IMR-90 (cell line): ENCODE measurements at places on chromosomes 5 and 9. TPM values are rescaled to one million over a fixed set of nuclear protein-coding genes. Genes with fewer than 3 reads are reported as not detected.

Gene ADAMTS2
- polyA plus RNA-seq, result 58.8 and 68.2 TPM in 2 replicates

Gene MEF2C
- polyA plus RNA-seq, result 1.4 and 1.5 TPM in 2 replicates

Gene LIX1
- polyA plus RNA-seq, result not detected in 2 replicates

Gene ARSK
- polyA plus RNA-seq, result 13.8 and 15.1 TPM in 2 replicates

Gene NXNL2
- 6.4 and 9.1 TPM in 2 replicates for polyA plus RNA-seq

Gene DNLZ
- polyA plus RNA-seq, result 11.4 and 20.3 TPM in 2 replicates

Gene PCA3
- polyA plus RNA-seq, result not detected in 2 replicates

GRCh38 chr9:2526071-2526828, 95.3 kb upstream of the VLDLR start:
- no peak overlapping the region for H3K27ac ChIP-seq
- H3K36me3 ChIP-seq, result peaks cover 2% of the 10 kb centered on the region; the same call in 1 of the 2 replicates
- H3K27me3 ChIP-seq, result no peaks in the 10 kb centered on the region
- H3K4me3 ChIP-seq, result no peak overlapping the region
- no peaks in the 10 kb centered on the region for H3K4me1 ChIP-seq

DNA sequence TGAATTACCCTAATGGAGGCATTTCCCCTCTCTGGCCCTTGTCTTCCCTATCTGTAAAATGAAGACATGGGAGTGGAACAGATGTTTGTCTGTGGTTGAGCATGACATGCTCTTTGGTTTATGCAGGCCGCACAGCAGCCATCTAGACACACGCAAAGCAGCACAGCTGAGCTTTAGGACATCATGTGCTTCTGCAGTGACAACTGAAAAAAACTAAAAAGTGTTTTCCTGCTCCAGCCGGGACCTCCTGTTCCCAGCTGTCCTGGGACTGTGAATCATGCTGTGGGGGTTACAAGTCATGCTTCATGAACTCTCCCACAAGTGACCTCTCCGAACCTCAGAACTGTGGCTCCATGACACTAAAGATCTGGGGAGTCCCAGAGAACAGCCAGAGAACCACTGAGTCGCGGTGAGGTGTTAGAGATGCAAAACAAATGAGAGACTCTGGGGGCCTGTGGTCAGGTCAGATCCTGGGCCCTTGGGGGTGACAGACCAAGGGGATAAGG, 1.7 kb downstream of the SMIM3 start:
- peak overlapping the region; percentile 79 for H3K4me3 ChIP-seq
- DNase-seq, result peak; percentile 79
- H3K27me3 ChIP-seq, result no peaks in the 10 kb centered on the region
- H3K36me3 ChIP-seq, result no peaks in the 10 kb centered on the region
- peak overlapping the region; percentile 88 for H3K27ac ChIP-seq

DNA sequence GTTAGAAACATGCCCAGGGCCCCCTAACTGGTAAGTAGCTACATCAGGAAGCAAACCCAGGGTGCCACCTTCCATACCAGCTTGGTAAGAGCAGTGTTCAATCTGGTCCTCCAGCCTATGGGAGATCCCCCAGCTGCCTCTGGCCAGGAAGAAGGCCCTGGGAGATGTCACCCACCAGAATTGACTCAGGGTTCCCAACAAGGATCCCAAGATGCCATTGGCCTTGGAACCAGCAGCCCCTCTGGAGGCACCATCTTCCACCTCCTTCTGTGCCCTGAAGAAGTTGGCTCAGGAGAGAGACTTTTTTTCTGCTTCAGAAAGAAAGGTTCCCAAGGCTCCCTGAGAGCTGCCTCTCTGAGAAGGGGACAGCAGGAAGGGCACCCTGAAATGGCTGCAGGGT, 56.6 kb upstream of the IL17B start:
- H3K4me3 ChIP-seq, result no peak overlapping the region
- DNase-seq, result no peak
- peaks cover 8% of the 10 kb centered on the region; the same call in 1 of the 2 replicates for H3K4me1 ChIP-seq
- H3K27me3 ChIP-seq, result no peaks in the 10 kb centered on the region

- no peak for DNase-seq
- no peaks in the 10 kb centered on the region for H3K36me3 ChIP-seq
- H3K27ac ChIP-seq, result no peak overlapping the region
- H3K27me3 ChIP-seq, result no peaks in the 10 kb centered on the region
- no peak overlapping the region for H3K4me3 ChIP-seq
- H3K4me1 ChIP-seq, result no peaks in the 10 kb centered on the region
These were observed 353.9 kb upstream of the GRAMD2B start for GRCh38 chr5:126069329-126069728.

DNA sequence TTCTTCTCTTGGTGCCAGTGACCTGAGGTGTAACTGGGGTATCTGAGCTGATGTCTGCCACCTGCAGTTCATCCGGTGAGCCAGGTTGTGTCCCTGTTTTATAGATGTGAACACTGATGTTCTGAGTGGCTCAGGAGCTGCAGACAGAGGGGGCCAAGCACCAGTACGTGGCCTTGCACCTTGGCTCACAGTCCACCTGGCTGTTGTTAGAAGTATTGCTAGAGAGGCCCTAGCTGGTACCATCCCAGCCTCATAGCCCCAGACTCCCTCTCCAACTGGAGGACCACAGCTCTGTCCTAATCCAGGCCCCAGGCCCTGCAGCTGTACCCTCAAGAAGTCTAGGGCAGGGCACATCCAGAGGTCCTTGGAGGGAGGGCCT, 16.2 kb downstream of the PHF2 start:
- no peak overlapping the region for H3K27ac ChIP-seq
- no peak overlapping the region for H3K4me3 ChIP-seq
- DNase-seq, result no peak
- peaks cover 6% of the 10 kb centered on the region for H3K4me1 ChIP-seq
- no peaks in the 10 kb centered on the region for H3K36me3 ChIP-seq
- H3K27me3 ChIP-seq, result no peaks in the 10 kb centered on the region

DNA sequence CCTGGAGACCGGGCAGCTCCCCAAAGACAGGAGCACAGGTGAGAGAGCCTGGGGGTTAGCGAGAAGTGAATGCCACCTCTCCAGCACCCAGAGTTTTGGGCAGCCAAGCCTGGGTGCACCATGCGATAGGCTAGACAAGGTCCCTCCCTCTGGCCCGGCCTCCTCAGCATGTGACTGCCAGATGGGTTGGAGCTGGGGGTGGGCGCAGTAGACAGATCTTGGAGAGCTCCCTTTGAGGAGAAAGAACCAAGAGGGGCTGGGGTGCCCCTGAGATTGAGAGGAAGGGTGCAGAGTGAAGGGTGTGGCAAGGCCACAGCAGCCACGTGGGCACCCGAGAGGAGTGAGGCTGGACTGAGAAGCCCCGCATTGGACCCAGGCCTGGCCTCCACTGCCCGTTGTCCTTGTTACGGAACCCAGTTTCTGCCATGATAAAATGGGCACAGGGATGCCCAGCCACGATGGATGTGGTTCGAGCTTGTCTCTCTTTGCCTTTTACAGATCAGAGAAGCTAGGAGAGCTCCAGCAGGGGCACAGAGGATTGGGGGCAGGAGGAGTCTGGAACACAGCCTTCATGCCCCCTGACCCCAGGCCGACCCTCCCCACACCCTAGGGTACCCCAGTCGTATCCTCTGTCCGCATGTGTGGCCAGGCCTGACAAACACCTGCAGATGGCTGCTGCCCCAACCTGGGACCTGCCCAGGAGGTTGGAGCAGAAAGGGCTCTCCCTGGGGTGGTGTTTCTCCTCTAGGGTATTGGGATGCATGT, 1.4 kb downstream of the TMEM141 start:
- no peak for DNase-seq
- peaks cover 2% of the 10 kb centered on the region; the same call in 1 of the 2 replicates for H3K27me3 ChIP-seq
- peaks cover 8% of the 10 kb centered on the region for H3K4me1 ChIP-seq

GRCh38 chr5:149549461-149550267, 1.6 kb downstream of the CSNK1A1 start:
- peaks cover 36% of the 10 kb centered on the region for H3K36me3 ChIP-seq
- peak; percentile 66 for DNase-seq
- H3K4me1 ChIP-seq, result peaks cover 3% of the 10 kb centered on the region
- peak overlapping the region; percentile 100 for H3K27ac ChIP-seq

DNA sequence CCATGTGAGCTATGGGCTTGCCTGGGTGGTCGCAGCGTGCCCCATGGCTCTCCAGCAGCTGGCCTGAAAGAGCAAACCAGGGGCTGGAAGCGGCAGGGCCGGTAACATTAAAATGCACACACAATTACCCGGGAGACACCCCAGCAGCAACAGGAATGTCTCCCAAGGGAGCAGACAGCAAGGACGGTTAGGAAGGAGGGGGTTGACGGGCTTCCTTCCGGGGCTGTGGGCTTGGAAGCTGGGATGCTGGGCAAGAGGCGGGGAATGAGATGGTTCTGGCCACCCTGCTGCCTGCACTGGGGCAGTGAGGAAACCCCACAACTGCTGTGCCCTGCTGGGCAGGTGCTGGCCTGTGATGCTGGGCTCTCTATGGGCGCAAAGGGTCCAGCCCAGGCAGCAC, 71.8 kb upstream of the ADAMTS2 start:
- H3K4me3 ChIP-seq, result no peak overlapping the region
- H3K27ac ChIP-seq, result no peak overlapping the region
- H3K36me3 ChIP-seq, result no peaks in the 10 kb centered on the region
- H3K27me3 ChIP-seq, result peaks cover 15% of the 10 kb centered on the region

- H3K4me1 ChIP-seq, result no peaks in the 10 kb centered on the region
- H3K4me3 ChIP-seq, result no peak overlapping the region
- H3K27ac ChIP-seq, result no peak overlapping the region
- peaks cover 21% of the 10 kb centered on the region for H3K27me3 ChIP-seq
These were observed 69.3 kb downstream of the HSPA4 start for GRCh38 chr5:133121080-133121479.

DNA sequence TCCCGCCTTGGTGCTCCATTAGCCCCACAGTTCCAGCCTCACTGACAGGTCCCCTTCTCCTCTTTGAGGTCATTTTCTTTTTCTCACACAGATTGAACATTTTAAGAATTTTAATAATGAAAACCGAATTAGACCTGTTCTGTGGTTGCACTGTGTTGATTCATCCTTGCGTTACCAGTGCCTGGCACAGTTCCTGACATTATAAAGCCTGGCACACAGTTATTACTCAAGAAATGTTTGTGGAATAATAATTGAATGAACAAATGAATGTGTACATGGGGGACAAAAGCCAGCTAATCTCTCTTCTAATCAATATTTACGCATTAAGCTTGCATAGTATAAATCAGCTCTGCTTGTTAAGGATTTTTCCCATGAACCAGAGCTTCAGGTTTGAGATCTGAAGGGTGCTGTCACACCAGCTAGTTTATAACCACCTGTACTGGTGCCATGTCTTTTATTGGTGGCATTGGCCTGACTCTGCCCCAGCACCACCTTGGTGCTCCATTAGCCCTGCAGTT, 80.0 kb downstream of the SV2C start:
- H3K36me3 ChIP-seq, result no peaks in the 10 kb centered on the region
- H3K27ac ChIP-seq, result no peak overlapping the region
- DNase-seq, result no peak
- H3K27me3 ChIP-seq, result no peaks in the 10 kb centered on the region

DNA sequence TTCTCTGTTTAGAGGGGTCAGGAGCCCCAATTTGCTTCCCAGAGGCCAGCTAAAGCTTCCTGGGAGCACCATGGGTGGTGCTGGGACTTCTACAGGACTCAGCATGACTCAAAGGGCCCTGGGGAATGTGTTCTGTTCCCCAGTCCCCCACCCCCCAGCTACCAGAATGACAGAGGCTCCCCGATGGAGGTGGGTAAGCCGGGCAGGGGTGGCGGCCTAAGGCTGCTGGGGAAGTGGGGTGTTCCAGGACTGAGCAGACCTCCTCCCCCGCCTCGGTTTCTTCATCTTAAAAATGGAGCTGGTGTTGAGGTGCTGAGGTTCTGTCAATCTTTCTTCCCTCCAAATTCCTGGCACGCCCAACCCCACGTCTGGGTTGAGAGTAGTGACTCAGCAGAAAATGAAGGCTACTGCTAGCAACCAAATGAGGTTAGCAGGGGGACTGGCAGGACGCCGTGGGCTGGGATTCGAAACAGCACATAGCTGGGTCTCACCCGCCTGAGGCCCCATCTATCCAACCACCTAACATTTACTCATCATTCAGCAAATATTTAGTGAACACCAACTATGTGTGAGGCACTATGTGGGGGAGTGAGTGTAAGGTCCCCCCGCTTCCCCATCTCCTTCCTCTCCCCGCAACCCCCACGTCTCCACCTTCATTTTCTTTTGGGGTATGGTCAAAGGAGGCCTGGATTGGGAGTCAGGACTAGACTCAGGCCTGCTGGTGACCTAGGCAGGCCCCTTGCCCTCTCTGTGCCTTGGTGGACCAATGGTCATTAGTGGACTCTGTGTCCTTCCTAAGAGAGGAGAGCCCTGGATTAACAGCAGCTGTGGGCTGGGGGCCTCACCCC, 50.2 kb downstream of the C9orf50 start:
- DNase-seq, result peak; percentile 90
- H3K36me3 ChIP-seq, result no peaks in the 10 kb centered on the region
- peaks cover 35% of the 10 kb centered on the region for H3K4me1 ChIP-seq
- no peaks in the 10 kb centered on the region for H3K27me3 ChIP-seq

- DNase-seq, result no peak
- H3K4me1 ChIP-seq, result no peaks in the 10 kb centered on the region
- H3K4me3 ChIP-seq, result no peak overlapping the region
- H3K36me3 ChIP-seq, result no peaks in the 10 kb centered on the region
- no peaks in the 10 kb centered on the region; the same call in 1 of the 2 replicates for H3K27me3 ChIP-seq
- H3K27ac ChIP-seq, result no peak overlapping the region
These were observed 135.1 kb downstream of the SLC25A46 start for GRCh38 chr5:110873773-110874437.

- no peaks in the 10 kb centered on the region for H3K27me3 ChIP-seq
- H3K36me3 ChIP-seq, result no peaks in the 10 kb centered on the region
- H3K27ac ChIP-seq, result no peak overlapping the region
These were observed 9.2 kb downstream of the ARL15 start for GRCh38 chr5:54301220-54301619.

DNA sequence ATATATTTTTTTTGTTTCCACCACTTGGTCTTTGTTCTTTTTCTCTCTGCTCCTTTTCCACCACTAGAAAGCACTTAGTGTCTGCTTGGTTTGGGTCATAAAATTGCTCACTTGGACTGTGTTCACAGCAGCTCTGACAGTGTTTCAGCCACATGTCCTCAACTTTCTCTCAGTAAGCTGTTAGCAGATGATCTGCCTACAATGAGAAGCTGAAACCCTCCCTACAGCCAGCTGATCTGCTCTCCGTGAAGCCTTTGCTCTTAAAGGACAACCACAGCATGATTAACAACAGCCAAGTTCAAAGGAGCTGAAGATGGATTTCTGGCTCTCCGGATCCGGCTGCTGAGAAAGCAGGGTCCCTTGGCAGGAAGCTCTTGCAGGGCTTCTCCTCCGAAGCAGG, 31.6 kb downstream of the PRLR start:
- no peak for DNase-seq
- H3K4me1 ChIP-seq, result no peaks in the 10 kb centered on the region
- no peaks in the 10 kb centered on the region for H3K36me3 ChIP-seq

DNA sequence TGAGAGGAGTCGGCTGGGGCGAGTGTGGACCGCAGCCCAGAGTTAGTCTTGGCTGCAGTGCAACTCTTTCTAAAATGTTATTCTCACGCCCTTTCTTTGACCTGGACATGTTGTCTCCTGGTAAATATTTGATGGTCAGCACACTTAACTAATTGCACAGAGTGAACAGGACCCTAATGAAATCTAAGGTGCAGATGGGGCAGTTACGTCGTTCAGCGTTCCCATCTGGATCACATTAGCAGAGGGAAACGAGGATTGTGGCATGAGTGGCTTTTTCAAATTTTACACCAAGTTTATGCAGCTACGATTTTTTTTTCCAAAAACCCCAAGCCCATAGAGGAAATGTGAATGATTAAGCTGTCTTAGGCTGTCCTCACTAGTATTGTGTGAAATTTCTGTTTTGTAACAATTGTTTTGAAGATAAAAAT, 483 bp downstream of the C9orf85 start:
- peak overlapping the region; percentile 82 for H3K27ac ChIP-seq
- H3K36me3 ChIP-seq, result no peaks in the 10 kb centered on the region
- no peaks in the 10 kb centered on the region for H3K27me3 ChIP-seq
- H3K4me1 ChIP-seq, result peaks cover 2% of the 10 kb centered on the region; the same call in 1 of the 2 replicates
- H3K4me3 ChIP-seq, result peak overlapping the region; percentile 78
- DNase-seq, result peak; percentile 28
